ENCODE measurements at places on chromosomes 4 and X.

DNA sequence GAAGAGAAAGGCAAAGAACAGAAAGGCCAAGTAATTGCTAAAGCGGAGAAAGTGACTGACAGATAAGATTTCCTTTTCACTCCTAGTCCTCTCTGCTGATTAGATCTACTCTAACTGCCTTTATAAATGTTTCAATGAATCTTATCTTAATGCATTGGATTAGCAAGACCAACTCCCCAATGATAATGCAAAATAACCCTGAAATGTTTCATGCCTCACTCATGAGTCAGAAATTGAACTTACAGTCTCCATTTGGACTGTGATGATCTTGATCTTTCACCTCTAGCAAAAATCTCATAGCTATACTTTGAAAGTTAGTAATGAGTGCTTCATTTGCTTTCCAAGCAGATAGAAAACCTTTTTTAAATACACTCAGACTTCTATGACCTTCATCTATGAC lies 26.5 kb downstream of the SLC10A7 start:
- no peak for DNase-seq

DNA sequence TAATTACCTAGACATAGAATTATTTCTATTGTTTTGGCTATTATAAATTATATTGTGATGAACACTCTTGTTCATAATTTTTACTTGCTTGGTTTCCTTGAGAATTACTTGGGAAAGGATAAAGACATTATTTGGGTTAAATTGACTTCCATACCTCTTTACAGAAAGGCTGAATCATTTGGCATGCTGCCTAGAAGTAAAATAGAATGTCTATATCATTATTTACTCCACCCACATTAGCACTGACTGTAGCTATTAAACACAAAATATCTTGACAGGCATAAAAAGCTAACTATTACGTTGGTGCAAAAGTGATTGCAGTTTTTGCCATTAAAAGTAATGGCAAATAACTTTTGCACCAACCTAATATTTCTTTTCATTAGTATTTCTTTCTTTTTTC lies 29.7 kb upstream of the ADH6 start:
- DNase-seq = no peak

DNA sequence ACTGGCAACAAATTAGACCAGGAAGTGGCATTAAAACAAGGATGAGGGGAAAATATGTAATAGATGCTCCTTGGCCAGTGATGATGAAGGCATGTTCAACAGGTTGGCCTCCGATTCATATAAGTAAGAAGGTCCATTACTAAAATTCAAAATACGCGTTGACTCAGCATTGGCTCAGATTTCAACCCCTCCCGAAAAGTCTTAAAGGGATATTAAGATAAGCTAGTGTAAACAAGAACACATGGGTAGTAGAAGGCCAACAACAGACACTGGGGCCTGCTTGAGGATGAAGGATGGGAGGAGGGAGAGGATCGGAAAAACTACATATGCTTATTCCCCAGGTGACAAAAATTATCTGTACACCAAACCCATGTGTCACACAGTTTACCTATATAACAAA lies 19.1 kb upstream of the LAP3 start:
- no peak for DNase-seq

DNA sequence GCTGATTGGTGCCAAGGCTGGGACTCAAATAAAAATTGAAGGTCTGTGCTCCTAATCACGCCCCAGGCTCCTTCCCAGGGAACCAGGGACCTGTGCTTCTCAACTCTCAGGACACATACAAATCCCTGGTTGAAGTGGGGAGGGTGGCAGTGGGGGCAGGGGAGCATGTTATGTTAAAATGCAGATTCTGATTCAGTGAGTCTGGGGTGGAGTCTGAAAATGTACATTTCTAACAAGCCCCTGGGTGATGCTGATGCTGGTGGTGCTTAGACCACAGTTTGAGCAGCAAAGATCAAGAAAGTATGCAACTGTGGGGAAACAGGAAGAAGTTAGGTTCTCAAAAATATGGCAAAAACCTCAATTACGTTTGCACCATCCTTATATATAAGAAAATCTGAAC lies 236.5 kb downstream of the MAGEB17 start:
- no peak for DNase-seq

GRCh38 chr4:18419780-18420179 lies 398.2 kb upstream of the LCORL start:
- DNase-seq = no peak

DNA sequence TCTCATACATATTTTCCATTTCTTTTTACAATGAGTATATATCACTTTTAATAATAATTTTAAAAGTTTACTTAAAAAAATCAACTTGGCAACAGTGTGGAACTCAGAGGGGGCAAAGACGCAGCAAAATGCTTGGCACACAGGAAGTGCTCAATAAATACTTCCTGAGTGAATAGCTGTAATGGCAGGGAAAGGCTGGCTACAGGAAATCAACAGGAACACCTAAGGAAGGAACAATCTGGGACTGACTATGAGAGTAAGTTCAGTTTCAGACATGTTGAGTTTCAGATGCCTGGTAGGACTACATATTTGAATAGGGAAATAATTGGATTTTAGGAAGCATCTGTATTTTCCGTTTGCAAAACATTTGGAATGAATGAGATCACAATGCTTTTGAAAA lies 137.6 kb downstream of the SCLT1 start:
- DNase-seq = no peak

All from fibroblast of the conjunctiva (primary cell).